IMR-90 (cell line): ENCODE measurements at places on chromosomes 5 and 9. TPM values are rescaled to one million over a fixed set of nuclear protein-coding genes. Genes with fewer than 3 reads are reported as not detected.

The INSL4 gene
- total RNA-seq: not detected in 2 replicates

The THBS4 gene
- 0.83 and 0.90 TPM in 2 replicates for total RNA-seq

The PLEKHG4B gene
- total RNA-seq: 1.1 TPM in 2 replicates

The SERF1A gene
- 2.2 and 7.2 TPM in 2 replicates for total RNA-seq

The LHFPL2 gene
- 11.1 and 11.3 TPM in 2 replicates for total RNA-seq

The LSM11 gene
- total RNA-seq: 3.0 and 3.9 TPM in 2 replicates

The FAM81B gene
- total RNA-seq: not detected in 2 replicates
